CD8-positive, alpha-beta memory T cell (primary cell): ENCODE measurements at places on chromosomes 16 and 17.

DNA sequence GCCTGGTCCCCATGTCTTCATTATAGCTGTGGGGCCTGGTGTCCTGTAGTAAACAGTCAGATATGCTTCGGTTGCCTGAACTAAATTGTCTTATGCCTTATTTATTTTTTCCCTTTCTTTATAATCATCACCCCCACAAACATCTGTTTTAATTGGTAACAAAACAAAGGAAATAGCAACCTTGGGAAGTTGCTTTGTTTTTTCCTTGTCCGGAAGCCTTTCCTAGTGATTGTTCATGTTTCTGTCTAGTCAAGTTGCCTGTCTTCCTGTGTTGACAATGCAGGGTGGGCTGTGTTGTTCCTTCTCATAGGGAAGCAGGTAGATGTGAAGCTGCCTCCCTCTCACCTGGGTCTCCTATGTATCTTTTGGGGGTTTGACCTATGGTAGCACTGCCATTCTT lies 16.7 kb downstream of the PGS1 start:
- DNase-seq, result no peak

DNA sequence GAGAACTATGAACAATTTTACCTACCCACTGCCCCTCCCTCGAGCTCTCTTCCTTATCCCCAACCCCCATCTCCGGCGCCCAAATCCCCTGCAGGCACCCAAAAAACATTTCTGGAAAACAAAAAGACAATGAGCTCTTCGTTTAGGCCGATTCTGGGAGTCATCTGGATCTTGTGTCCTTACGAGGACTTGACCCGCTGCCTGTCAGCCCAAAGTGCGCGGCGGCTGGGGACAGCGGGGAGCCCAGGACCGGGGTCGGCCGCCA lies 524 bp downstream of the STRADA start:
- no peak for DNase-seq

GRCh38 chr17:69596141-69596540 lies 181.6 kb downstream of the MAP2K6 start:
- DNase-seq, result no peak

DNA sequence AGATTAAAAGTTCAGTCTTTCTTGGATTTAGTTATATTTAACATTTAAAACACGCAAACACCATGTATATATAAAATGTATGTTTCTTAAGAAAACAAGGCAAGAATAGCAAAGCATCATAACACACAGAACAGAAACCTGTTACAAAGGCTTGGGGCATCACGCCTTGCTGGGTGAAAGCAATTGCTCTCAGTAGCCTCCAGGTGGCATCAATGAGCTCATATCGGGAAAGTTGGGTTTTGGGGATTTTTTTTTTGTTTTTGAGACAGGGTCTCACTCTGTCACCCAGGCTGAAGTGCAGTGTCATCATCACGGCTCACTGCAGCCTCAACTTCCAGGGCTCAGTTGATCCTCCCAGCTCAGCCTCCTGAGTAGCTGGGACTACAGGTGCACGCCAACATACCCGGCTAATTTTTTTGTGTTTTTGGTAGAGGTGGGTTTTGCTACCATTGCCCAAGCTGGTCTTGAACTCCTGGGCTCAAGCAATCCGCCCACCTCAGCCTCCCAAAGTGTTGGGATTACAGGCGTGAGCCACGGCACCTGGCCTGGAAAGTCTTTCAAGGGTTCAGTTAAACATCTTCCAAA lies 56.9 kb downstream of the CYB5D2 start:
- DNase-seq, result no peak

DNA sequence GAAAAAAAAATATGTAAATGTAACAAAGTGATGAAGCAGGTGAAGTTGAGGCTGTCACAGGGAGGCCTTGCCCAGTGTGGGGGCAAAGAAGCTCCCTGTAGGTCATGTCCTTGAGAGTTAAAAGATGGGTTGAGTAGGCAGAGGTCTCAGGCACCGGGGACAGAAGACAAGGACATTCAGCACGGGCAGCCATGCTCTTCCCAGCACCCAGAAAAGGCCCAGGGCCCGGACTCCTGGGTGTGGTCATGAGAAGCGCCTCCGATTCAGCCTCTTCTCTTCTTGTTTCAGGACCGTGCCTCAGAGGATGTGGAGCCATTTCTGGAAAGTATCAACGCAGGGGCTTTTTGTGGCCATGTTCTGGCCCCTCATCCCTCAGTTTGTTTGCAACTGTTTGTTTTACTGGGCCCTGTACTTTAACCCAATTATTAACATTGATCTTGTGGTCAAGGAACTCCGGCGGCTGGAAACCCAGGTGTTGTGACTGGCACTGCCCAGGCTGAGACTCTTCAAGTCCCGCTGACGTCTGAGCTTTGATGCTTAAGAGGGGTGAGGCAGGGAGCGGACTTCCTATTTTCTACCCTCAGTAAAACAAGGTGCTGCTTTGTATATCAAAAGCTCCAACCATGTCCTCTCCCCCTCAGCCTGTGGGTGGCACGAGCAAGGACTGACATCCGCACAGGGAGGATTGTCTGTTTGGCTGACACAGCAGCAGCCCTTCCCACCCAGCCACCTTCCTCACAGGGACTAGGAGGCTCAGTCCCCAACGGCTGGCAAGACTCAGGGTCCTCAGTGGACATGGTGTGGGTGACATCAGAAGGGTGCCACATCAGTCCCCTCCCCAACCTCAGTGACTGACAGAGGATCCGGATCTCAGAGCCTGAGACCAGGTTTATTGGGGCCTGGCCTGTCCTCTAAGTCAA lies 26.5 kb downstream of the PLA2G10 start:
- DNase-seq, result no peak

- no peak for DNase-seq
Observed at GRCh38 chr17:81414756-81415516, 19.7 kb downstream of the BAHCC1 start.

DNA sequence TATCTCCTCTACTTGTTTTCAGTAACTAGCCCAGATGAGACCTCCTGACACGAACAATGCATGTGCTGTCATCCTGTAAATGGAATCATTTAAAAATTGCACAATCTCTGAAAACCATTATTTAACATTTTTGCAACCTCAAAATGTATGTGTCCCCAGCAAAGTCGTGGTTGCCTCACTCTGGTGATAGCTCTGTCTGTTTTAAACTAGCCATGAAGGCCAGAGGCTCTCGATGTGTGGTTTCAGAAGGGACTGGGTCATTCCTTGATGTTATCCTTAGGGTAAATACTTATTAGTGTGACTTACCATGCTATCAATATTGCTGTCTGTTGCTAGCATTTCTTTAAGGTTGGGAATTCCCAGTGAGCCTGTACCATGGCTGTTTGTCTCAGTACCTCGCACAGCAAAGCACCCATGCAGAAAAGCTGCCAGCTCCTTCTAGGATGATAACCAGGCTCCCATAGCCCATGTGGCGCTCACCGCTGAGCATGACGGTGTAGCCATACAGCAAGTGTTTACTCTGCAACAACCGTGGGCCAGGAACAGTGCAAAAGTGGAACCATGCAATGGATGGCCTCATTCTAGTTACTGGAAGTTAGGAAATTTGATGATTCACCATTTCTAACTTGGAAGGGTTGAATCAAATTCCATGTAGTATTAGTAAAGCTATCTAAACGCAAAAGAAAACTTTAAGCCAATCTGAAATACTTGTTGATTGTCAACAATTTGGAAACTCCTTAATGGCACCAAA lies 2.9 kb upstream of the PGS1 start:
- DNase-seq, result no peak

- peak; percentile 21 for DNase-seq
Observed at GRCh38 chr17:77542551-77543490, 402.1 kb downstream of the SEC14L1 start.

- DNase-seq, result no peak
Observed at GRCh38 chr17:1473841-1474240, 17.8 kb upstream of the CRK start.

DNA sequence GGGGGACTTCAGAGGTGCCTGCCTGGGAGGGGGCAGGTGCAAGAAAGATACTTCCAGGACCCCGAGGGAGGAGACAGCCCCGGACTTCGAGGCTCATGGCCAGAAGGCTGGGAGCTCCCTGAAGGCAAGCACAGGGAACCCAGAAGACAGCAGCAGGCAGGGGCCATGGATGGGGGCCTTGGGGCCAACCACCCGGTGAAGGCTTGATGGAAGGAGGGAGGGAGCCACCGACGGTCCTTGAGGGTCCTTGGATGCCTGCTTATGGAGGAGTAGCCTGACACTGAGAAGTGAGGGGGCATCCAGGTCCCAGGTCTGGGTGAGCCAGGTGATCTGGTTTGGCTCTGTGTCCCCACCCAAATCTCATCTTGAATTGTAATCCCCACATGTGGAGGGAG lies 89.7 kb downstream of the SEC14L1 start:
- no peak for DNase-seq

- no peak for DNase-seq
Observed at GRCh38 chr16:66948134-66948836, 12.8 kb upstream of the CES3 start.

DNA sequence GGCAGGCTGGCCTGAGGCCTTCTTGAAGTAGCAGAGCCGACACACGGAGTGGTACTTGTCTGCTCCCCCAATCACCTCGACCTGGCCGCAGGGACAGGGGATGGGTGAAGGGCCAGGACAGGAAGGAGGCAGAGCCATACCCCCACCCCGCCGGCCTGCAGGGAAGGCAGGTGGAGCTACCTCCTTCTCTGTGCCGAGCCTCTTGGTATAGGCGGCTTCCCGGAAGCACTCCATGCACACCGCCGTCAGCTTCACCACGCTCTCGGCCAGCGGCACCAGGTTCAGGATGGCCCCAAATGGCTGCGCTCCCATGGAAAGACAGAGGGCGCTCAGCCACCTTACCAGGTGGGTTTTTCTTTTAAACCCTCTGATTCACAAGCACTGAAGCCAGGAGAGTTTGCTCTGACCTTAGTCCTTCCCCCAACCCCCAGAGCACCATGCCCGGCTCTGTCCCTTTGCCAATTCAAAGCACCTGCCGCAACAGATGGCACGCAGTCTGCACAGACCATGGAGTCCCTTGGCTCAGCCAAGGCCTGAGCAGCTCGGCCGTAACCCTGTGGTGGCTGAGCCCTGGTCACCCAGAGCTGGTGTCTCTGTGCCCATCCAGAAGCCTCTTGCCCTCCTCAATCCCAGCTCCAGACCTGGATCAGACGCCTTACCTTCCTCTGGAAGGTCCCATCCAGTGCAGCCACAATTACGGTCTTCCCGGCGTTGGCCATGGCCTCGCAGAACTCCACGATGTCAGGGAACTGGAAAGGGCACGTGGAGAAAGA lies 6.7 kb downstream of the SYNGR2 start:
- DNase-seq, result no peak
